Hematopoietic multipotent progenitor cell treated with erythropoietin and hydrocortisone succinate and interleukin-3 and kit ligand, for 8 days (in vitro differentiated cells): ENCODE measurements at places on chromosomes 12 and 14.

- DNase-seq = no peak
These were observed 9.5 kb downstream of the POMT2 start for GRCh38 chr14:77311217-77311616.

GRCh38 chr12:66361703-66362102 is 59.4 kb downstream of the HELB start:
- no peak for DNase-seq

DNA sequence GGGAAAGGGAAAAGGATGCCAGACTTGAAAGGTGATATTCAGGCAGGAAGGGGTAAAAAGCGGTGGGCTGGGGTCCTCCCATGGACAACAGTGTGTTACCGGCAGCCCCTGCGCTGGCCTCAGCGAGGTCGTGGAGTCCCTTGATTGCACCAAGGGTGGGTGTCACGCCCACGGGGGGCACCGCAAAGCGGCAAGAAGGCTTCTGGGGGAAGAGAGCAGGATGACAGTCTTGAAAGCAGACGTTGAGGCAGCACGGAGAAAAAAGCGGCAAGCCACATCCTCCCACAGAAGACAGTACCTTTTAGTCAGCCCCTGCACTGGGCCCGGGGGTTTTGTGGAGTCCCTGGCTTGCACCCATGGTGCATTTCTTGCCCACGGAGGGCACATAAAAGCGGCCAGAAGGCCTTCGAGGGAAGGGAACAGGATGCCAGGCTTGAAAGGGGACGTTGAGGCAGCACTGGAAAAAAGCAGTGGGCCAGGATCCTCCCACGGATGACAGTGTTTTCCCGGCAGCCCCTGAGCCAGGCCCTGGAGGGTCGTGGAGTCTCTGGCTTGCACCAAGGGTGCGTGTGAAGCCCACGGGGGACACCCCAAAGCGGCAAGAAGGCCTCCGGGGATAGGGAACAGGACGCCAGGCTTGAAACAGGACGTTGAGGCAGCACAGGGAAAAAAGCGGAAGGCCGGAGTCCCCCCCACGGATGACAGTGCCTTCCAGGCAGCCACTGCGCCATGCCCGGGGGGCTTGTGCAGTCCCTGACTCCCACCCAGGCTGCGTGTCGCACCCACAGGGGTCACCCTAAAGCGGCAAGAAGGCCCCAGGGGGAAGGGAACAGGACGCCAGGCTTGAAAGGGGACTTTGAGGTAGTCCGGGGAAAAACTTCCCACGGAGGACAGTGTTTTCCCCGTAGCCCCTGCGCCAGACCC is 162.2 kb upstream of the ALG10B start:
- no peak for DNase-seq

DNA sequence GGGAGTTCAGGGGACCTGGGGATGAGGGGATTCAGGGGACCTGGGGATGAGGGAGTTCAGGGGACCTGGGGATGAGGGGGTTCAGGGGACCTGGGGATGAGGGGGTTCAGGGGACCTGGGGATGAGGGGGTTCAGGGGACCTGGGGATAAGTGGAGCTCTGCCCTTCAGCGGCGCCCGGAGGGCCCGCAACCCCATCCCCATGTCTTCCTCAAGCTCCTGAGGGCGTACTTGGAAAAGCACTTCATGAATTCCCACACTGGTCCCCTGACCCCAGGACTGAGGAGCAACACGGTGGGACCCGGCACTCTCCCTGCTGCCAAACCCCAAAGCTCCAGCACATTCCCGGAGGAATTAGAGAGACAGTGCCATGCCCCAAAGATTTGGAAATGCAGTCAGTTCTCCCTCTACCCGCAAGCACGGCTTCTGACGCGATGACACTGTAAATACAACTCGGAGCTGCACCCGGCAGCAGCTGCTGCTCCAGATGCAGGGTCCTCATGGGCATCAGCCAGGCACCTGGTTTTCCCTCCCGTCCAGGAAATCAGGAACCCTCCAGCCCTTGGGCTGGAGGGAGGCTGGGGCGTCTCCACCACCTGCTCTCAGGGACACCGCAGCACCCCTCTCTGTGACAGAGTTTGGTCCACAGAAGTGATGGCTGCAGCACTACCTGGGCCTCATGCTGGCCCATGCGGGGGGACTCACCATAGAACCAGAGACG is 32.8 kb upstream of the C14orf180 start:
- DNase-seq = no peak

DNA sequence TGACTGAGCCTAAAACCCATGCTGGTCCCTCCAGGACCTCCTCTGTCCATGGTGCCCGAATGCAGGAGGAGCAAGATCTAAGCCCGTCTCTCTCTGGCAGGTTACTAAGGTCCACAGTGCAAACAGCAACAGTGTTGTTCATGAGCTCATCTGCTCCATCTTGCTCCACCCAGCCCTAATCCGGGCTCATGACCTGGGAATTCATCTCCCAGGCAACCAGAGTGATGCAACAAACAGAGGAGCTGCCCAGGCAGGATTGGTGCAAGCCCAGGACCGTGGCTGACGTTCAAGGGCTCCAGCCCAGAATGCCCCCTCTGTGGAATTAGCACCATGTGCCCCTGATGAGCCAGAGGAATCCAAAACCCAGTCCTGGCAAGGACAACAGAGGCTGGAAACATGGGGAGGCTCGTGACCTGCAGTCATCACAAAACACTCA is 29.9 kb downstream of the HSPB8 start:
- no peak for DNase-seq

GRCh38 chr14:70714055-70714550 is 72.4 kb downstream of the TTC9 start:
- DNase-seq = peak; percentile 62

DNA sequence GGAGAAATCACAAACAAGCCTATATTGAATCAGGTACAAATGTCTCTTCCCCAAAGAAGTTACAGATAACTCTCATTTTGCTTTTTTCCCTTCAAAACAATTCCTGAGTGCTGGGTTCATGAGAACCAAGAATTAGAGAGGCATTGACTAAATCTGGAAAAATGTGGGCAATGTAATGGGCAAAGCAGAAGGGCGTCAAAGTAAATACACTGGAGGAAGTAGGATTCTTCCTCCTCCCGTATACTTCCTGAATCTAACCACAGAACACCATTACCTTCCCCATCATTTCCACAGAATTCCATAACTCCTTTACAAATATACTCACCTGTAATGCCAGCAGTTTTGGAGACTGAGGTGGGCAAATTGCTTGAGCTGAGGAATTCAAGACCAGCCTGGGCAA is 3.0 kb upstream of the RBMS2 start:
- DNase-seq = no peak

- DNase-seq = no peak
These were observed 1.6 kb upstream of the SLC7A8 start for GRCh38 chr14:23185063-23185462.

GRCh38 chr12:53101931-53102781 is 1.1 kb upstream of the SOAT2 start:
- no peak for DNase-seq

DNA sequence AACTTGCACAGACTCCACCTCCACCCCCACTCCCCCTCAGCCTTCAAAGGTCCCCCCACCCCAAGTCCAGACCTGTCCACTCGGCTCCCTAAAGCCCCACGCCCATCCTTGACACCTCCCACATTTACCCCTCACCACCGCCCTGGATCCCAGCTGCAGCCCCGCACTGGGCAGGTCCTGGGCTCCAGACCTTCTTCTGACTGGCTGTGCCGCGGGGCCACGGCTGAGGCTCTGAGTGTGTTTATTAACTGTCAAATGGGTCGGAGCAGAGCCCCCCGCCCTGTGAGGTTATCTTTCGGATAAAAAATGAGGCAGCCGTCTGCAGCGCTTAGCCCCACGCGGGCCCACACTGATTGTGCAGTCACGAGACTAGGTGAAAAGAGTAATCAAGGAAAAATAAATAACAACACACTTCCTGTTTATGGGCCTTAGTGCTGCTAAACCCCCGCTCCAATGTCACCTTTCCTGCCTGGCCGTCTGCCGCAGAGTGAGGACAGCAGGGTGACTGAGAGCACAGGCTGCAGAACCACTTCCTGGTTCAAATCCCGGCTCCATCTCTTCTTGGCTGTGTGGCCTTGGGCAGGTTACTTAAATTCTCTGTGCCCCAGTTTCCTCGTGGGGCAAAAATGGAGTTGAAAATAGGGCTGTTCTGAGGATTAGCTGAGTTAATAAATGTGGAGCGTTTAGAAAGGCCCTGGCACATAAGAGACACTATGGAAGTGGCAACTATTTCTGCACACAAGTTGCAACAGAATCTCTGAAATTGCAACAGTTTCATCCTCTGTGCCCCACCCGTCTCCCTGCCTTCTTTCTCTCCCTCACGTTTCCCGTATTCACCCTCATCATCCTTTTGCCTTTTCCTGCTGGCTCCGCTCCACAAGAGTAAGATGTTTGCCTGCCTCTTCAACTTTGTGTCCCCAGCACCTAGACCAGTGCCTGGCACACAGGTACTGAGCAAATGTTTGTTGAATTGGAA is 9.4 kb downstream of the SETD1B start:
- no peak for DNase-seq
